Aorta (tissue), 5 donors: ENCODE measurements at places on chromosomes 4 and X.

DNA sequence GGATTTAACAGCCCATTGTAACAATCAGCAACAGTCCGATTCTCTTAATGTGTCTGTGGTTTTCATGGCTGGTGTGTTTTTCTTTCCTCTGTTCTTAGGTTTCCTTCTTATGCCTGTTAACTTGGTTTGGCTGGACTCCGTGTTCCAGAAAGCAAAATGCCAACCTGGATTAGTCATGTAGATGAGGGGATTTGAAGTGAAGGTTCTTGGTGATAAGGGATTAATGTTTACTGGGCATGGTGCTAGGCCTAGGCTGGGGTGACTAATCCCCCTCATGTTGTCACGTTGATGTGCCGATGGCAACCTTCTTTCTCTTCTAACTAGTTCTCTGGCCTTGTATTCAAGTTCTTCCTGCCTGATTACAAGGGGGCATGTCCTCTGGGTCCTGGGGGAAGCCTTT is 85.9 kb downstream of the REPS2 start:
- DNase-seq = peak; percentile 50

- no peak for DNase-seq
Observed at GRCh38 chr4:52957835-52958631, 95.9 kb downstream of the RASL11B start.

GRCh38 chr4:53775381-53775780 is 184.1 kb upstream of the LNX1 start:
- no peak for DNase-seq

- no peak for DNase-seq
Observed at GRCh38 chr4:129176864-129177263, 80.9 kb downstream of the C4orf33 start.

GRCh38 chrX:63551856-63552255 is 200.7 kb upstream of the SPIN4 start:
- DNase-seq = no peak

DNA sequence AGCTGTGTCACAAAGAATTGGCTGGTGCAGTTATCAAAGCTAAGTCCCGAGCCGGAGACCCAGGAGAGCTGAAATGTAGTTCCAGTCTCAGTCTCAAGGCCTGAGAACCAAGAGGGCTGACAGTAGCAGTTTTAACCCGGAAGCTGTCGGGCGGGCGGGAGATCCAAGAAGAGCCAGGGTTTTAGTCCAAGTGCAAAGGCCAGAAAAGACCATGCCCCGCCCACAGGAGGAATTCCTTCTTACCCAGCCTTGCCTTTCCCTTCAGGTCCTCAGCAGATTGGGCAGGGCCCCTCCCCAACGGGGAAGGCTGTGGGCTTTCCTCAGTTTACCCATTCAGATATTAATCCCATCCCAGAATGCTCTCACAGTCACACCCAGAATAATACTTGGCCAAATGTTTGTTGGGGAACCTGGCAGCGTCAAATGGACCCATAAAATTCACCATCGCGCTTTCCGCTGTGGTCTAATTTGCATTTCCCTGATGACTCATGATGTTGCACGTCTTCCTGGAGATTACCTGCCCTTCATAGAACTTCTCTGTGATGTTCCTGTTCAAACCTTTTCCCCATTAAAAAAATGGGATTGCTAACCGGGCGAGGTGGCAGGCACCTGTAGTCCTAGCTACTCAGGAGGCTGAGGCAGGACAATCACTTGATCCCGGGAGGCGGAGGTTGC is 16.2 kb downstream of the MAEA start:
- no peak for DNase-seq

DNA sequence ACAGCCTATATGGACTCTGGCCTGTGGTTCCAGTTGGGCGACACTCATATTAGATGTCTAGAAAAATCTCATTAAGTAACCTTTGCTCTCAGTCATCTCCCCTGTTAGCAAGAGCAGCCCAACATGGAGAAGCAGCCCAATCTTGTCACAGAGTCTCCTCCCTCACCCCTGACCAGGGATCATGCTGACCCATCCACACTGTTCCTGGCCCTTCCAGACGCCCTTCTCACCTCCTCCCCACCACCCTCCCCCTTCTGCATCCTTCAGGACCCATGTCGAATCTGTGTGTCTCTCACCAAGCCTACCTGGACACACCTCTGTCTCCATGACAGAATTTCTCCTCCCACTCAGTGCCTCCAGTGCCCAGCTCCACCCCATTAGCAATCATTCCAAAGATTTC is 190.1 kb downstream of the STIM2 start:
- no peak for DNase-seq

DNA sequence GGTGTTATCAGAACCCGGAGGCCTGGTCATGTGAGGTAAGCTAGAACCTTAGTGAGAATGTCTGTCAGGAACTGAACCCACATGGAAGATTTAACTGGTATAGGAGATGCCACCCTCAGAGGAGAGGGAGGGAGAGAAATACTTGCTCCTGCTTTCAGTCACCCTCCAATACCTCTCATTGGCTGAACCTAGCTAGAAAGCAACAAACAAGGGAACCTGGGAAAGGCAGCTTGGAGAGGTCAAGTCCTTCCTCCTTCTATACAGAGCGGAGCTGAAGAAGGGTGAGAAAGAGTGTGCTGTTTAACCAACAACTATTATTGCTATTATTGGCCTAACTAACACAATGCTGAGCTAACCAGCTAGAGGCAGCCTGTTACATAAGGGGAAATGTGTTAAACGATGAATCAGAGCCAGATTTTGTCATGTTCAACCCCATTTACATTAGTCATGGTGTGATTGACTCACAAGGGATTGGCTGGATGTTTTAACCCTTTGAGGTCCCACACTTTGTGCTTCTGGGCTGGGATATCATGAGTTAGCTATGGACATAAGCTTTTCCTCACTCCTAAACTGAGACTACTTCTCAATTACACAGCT is 96.5 kb upstream of the ESX1 start:
- DNase-seq = no peak

- DNase-seq = no peak
Observed at GRCh38 chrX:155779831-155780230, 101.3 kb upstream of the VAMP7 start.

- DNase-seq = no peak
Observed at GRCh38 chr4:89616382-89616781, 220.6 kb downstream of the SNCA start.

GRCh38 chr4:148443512-148444295 is 1.5 kb upstream of the NR3C2 start:
- peak; percentile 89 for DNase-seq

DNA sequence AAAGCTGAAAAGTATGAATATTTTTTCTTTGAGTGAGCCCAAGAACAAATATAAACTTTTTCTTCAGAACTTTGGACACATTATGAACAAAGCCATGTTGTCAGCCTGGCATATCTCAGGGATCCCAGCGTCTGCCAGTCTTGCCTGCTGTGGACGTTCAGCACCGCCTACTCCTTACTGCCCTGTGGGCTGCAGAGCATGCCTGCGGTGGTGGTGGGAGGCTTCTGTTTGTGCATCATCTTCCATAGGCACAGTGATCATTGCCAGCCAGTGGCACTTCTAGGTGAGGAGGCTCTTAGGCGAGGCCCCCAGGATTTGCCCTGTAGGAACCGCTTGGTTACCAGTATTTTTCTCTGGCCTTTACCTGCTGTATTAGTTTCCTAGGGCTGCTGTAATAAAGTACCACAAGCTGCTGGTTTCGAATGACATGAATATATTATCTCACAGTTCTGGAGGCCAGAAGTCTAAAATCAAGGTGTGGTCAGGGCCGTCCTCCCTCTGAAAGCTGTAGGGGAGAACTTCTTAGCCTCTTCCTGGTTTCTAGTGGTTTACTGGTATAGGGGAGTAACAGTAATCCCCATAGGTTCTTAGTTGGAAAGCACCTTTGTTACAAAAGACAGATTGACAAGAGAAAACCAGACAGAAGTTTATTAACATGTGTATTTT is 15.4 kb downstream of the ANXA3 start:
- no peak for DNase-seq

- DNase-seq = peak; percentile 44
Observed at GRCh38 chr4:174828845-174829701, at the start of gene GLRA3. TSS of gene GLRA3 (minus strand) at chr4:174829247. CDS start at chr4:174828811, 436 bp downstream.

- DNase-seq = no peak
Observed at GRCh38 chrX:149313871-149314371, 191.2 kb downstream of the IDS start.

GRCh38 chrX:154123241-154124219 is 20.5 kb upstream of the OPN1LW start:
- peak; percentile 61 for DNase-seq

- DNase-seq = no peak
Observed at GRCh38 chr4:156906325-156906724, 65.3 kb downstream of the PDGFC start.

DNA sequence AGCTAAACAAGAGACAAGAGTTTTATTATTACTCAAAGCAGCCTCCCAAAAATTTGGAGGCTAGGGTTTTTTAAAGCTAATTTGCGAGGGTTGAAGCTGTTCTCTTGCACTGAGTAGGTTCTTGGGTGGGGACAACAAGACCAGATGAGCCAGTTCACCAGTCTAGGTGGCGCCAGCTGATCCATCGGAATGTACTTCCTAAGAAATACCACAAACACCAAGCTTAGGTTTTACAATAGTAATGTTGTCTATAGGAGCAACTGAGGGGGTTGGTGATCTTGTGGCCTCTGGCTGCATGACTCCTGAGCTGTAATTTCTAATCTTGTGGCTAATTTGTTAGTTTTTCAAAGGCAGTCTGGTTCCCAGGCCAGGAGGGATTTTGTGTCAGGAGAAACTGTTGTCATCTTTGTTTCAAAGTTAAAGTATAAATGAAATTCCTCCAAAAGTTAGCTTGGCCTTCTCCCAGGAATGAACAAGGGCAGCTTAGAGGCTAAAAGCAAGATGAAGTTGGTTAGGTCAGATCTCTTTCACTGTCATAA is 130.6 kb downstream of the SLC7A11 start:
- DNase-seq = no peak

DNA sequence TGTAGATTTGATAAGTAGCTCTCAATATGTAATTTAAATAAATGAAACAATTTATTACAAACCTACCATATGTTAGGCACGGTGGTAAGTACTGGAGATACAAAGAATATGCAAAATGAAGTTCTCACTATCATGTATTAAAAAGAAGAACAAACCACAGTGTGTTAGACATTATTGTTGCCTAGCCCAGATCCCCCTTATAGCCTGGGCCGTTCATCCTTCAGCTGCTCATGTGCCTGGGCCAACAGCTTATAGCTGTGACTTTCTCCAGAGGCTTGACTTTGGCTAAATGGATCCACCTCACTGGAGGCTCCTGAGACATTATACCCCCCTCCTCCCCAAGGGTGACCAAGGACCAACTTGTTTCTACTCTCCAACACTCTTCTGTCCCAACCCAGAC is 29.8 kb upstream of the CCNG2 start:
- no peak for DNase-seq

DNA sequence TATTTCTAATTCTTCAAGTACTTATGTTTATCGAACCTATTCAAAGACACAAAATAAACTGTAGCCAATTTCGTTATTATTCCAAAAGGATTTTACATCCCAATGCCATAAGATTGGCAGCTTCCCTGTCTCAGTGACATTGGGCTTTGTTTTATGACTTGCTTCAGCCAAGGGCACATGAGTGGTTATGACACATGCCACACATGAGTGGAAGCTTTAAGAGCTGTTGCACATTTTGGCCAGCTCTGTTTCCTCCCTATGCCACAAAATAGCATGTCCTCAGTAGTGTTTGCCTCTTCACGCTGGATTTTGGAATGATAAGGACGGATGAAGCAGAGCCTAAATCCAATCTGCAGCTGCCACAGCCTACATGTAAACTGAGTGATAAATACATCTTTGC is 21.9 kb downstream of the SEC24D start:
- no peak for DNase-seq

GRCh38 chrX:9538544-9539045 is 73.7 kb downstream of the TBL1X start:
- no peak for DNase-seq

DNA sequence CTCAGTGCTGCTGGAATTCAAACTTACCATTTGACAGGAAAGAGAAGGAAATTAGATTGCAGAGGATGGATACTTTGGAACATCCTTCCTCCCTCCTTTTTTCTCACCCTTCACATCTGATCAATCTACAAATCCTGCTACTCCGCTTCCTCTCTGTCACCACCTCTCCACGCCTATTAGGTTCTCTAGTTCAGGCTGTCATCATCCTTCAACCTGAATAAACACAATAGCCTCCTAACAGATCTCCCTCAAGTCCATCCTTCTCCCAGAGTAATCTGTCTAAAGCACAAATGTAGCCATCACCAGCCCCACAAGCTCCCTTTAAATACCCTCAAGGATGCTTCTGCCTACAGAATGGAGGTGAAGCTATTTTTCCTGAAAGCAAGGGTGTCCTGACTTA is 20.0 kb upstream of the SLAIN2 start:
- DNase-seq = no peak

DNA sequence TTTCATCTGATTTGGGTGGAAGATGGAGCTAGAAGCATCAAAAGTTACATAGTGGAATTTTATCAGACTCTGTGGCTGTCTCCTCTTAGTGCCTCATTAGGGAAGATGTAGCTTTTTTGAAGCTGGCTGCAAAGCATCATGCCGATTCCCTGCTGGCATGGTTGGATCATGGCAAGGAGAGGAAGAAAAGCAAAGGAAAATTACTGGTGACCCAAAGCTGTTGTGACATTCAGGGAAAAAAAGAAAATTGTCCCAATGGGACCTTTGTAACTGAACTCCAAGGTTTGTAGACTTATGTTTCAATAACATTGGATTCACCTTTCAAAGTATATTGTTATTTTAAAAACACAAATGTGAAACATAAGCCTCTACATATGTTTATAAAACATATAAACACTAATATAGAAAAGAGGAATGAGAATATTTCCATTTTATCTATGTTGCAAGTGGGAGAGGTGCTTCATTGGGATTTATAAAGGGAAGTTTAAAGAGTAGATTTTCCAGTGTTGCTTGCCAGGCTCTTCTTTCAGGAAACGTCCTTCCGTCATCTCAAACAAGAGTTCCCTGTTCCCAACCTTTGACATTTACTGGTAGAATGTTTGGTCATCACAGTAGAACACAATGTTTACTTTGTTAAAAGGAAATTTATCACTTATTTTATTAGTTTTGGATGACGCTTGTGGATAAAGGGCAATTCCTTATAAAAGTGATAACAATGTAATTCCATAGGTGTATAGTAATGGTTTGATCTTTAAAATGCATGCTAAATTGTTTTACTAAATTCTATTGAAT is 190.1 kb upstream of the GPRIN3 start:
- no peak for DNase-seq

DNA sequence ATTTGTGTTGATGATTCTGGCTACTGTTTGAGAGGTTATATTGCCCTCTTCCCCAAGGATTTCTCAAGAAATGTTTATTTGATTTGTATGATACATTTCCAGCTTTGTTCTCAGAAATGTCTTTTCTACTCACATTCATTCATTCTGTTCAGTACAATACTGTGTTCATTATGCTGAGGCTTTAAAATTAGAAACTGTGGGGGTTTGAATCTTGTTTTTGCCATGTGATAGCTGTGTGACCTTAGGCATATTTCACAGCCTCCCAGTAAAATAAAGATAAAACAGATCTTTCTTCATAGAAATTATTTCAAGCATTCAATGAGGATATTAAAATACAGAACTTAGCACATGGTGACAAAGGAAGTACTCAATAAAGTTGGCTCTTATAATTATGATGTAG is 123.9 kb downstream of the DMD start:
- DNase-seq = no peak

- DNase-seq = no peak
Observed at GRCh38 chr4:53366301-53366716, 448 bp upstream of the SCFD2 start.
